Chondrocyte (in vitro differentiated cells): ENCODE measurements at places on chromosomes 3 and 15. TPM values are rescaled to one million over a fixed set of nuclear protein-coding genes. Genes with fewer than 3 reads are reported as not detected.

- no peak for DNase-seq
Measured at GRCh38 chr15:40307421-40308211, at the start of gene PLCB2. Gene PLCB2, minus strand, starts transcription at chr15:40307935. Its CDS starts 263 bp downstream, at chr15:40307672.

GRCh38 chr3:176978441-176978840 is 218.8 kb downstream of the TBL1XR1 start:
- no peak for DNase-seq

DNA sequence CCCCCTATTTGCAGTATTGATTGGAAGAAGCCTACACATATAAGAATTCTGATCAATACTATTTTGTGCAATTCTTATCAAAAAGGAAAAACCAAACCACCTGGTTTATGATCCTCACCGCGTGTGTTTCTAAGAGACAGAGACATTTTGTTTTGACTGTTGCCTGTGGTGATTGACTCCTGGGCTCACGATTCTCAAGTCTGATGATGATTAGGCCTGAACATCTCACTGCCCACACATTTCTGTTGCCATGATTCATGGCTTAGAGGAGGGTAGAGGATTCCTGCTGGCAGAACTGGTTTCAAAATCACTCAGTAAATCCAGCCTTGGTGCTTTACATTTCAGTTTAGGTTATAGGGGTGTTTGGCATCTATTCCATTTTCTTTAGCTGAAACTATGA is 88.3 kb upstream of the UBE3A start:
- DNase-seq = no peak

The ARPIN gene
- total RNA-seq = 17.0 to 24.2 TPM (median 18.2 TPM) in 3 replicates
